ENCODE measurements at places on chromosomes 2 and 18.

DNA sequence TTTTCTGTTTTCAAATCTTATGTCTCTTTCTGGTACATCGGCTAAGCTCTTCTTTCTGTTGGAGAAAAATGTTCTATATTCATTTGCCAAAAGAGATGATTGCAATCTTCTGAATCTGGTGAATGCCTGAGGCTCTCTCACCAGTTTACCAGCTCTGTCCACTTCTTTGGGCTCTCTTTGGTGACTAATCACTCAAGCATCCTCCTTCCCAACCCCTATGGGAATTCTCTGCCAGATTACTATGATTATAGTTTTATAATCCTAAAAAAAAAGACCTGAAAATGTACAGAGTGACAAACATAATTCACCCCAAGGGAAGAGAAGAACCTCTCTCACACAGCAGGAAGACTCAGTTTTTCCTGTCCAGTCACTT, 187.3 kb downstream of the CAMKMT start:
- DNase-seq: no peak

DNA sequence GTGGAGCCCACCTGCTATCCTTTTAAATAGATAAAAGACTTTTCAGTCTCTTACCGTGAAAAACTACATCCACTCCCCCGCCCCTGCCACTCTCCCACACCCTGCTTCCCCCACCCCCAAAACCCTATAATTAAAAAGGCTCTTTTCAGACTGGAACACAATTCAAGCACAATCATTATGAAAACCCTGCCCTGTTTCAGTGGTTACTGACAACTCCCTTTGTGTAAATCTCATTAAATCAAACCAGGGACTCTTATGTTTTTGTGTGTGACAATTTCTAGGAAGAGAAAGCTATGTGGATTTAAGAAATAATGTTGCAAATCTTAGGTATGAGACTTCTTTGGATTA, 21.0 kb upstream of the ZNF532 start:
- peak; percentile 33 for DNase-seq

GRCh38 chr2:142848023-142848606, 29.3 kb upstream of the KYNU start:
- no peak for DNase-seq

GRCh38 chr2:101124643-101125366, 26.4 kb downstream of the TBC1D8 start:
- no peak for DNase-seq

DNA sequence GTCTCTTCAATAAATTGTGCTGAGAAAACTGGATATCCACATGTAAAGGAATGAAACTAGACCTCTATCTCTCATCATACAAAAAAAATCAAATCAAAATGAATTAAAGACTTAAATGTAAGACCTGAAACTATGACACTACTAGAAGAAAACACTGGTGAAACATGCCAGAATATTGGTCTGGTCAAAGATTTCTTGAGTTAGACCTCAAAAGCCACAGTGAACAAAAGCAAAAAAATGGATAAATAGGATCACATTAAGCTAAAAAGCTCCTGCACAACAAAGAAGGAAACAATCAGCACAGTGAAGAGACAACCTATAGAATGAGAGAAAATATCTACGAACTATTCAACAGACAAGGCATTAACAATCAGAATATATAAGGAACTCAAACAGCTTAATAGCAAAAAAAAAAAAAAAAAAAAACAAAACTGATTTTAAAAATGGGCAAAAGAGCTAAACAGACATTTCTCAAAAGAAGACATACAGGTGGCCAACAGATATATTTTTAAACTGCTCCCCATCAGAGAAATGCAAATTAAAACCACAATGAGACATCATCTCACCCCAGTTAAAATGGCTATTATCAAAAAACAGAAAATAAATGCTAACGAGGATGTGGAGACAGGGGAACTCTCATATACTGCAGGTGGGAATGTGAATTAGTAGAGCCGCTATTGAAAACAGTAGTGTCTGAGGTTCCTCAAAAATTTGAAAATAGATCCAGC, 66.3 kb downstream of the NCKAP1 start:
- no peak for DNase-seq

- DNase-seq: no peak
Measured at GRCh38 chr18:29928081-29928480, 1114.5 kb downstream of the DSC3 start.

DNA sequence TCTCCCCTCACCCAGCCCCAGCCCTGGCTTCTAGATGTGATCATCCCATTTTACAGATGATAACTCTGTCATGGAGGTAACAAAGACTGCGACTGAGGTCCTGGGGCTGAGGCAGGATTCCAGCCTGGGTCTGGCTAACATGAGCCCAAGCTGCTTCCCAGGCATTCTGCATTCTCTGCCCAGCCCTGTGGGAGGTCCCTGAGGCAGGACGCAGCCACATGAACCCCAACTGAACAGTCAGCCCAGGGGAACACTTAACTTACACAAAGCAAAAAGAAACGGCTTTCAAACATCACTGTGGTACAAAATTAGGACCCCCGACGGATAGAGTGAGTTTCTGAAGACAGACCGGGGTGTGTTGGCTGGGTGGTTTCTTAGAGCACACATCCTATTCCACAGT, 135.3 kb downstream of the ACKR3 start:
- DNase-seq: no peak

GRCh38 chr18:37634516-37634915, 68.9 kb upstream of the CELF4 start:
- no peak for DNase-seq

DNA sequence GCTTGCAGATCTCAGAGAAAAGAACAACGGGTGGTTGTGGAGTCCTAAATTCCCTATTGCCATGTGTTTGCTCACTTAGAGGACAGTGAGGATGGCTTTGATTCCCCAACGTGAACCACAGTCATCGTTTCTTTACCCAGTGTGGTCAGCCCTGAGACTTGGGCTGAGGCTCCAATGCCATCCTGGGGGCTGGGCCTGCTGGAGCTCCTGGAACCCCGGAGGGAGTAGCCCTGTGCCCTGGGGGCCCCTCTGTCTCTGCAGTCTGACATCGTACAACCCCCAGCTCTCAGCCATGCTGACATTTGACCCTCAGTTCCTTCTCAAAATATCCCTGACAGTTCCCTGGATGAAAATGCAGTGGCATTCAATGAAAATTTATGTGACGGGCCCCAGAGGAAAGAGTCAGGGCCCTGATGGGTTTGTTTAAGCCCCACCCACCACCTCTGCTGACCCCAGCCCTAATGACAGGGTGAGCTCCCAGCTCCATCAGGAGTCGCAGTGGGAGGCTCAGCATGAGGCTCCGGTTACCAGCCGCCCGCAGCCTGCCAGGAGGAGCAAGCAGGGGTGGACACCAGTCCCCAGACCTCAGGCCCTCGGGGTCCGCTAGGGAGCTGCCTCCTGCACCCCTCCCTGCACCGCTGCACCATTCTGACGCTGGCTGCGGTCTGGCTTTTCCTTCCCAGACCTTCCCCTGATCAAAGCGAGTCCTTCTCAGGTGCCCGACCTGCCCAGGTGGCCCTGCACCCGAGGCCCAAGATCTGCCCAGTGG, 120.9 kb downstream of the TWIST2 start:
- DNase-seq: no peak

DNA sequence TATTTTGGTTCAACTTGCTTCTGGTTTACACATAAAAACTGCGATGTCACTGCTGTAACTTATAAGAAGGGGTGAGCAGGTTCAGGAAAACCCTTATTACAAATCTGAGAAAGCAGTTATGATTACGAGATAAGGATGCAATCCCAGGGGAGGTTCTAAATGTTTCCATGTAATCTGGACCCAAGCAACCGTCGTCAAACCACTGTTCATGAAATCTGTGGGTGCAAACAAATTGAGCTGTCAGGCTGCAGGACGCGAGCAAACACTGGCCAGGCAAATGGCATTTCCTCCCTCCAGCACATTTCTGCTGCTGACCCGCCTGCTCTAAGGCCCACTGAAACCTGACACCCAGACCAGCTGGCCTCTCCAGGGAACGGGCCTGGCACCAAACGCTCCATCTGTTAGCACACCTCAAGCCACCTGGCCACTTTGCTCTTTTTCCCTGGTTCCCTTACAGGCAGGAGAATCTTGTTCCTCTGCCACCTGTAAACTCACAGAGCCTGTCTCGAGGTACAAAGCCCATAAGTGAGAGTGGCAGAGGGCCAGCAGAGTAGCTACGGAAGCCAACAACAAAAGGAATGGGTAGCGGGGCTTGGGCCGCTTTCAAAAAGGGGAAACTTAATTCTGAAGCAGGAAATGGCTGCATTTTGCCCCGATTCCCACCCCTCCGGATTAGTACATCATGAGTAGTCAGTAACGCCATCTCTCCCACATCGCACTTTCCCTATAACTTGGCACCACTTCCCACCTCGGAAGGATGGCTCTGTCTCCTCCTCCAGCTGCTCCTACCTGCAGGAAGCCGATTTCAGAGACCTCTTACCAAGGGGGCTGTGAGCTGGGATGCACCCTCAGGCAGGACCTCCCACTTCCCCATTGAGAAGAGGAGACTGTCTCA, 26.5 kb downstream of the CRACDL start:
- peak; percentile 97 for DNase-seq

- no peak for DNase-seq
Measured at GRCh38 chr18:59784694-59785093, 87.5 kb upstream of the CCBE1 start.

DNA sequence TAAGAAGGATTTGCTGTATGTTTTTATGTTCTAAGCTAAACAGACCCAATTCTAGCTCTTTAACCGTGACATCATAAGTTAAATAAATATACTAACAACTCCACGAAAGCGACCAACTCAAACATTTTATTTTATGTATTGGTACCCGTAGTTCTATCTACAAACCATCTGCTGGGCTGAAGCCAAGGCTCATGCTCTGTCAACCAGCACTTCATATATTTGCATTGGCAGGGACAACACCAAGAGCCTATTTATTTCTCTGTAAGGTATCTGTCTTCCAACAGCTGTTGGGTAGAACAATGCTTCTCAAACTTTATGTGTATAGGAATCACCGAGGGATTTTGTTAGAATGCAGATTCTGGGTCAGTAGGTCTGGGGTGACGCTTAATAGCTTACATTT, 64.5 kb downstream of the PID1 start:
- DNase-seq: peak; percentile 23

- no peak for DNase-seq
Measured at GRCh38 chr18:13545955-13546354, 180.4 kb downstream of the FAM210A start.

- DNase-seq: no peak
Measured at GRCh38 chr2:74507926-74508520, 528 bp upstream of the PCGF1 start.

- DNase-seq: no peak
Measured at GRCh38 chr18:48116873-48117630, 186.6 kb upstream of the SMAD2 start.

GRCh38 chr2:152420363-152420762, 85.4 kb downstream of the FMNL2 start:
- DNase-seq: no peak

GRCh38 chr2:204950695-204951346, 405.5 kb downstream of the PARD3B start:
- no peak for DNase-seq

GRCh38 chr18:51171223-51171622, 26.3 kb downstream of the MEX3C start:
- DNase-seq: no peak

- DNase-seq: no peak
Measured at GRCh38 chr2:160207804-160208654, 8.0 kb upstream of the ITGB6 start.

DNA sequence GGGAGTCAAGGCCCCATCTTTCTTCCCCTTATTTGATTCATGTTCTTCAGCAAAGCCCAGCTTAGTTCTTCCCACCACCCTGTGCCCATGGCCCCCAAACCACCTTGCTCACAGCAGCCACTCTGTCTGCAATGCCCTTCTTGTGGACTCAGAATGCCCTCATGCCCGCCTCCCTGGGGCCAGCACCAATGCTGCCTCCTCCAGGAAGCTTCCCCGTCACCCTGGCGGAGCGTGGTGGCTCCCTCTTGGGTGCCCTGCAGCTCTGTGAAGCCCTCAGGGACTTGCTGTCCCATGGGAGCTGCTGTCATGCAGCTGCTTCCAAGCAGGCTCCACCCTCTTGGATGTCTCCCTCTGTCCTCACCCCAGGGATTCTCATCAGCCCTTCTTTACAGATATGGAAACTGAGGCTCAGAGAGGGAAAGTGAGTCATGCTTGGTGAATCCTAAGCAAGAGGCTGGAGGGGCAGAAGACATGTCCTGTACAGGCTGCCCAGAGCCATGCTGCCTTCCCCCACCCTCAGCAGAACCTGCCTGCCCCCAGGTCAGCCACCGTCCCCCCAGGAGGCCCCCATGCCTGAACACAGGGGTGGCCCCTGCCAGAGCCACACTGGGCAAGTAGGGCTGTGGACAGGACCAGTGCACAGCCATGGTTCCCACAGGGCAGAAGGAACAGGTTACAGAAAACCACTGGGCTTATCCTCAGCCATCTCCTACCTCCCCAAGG, 11.8 kb upstream of the DUSP2 start:
- no peak for DNase-seq

DNA sequence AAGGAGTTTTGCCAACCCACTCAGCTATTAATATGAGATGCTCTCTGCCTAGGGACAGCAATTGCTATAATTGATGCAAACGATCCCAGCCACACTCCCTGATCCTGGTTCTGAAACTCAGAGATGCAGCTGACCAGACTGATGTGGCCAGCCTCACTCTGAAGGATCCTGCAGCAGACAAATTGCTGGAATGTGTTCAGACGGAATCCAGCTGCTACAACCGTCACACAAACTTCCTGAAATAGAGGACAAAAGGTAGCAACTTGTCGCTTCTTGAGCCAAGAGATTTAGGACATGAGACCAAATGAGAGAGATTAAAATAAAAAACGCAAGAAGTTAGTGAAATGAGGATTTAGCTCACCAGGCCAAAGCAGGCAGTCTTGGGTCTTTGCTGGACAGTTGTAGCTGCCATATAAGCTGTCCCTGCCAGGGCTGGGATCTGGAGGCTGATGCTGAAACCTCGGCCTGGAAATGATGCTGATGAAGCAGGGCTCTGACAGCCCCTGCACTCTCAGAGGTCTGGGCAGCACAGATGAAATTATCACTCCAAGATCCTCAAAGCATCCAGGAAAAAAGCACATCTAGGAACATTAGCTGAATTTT, 8.3 kb upstream of the YWHAQ start:
- no peak for DNase-seq

DNA sequence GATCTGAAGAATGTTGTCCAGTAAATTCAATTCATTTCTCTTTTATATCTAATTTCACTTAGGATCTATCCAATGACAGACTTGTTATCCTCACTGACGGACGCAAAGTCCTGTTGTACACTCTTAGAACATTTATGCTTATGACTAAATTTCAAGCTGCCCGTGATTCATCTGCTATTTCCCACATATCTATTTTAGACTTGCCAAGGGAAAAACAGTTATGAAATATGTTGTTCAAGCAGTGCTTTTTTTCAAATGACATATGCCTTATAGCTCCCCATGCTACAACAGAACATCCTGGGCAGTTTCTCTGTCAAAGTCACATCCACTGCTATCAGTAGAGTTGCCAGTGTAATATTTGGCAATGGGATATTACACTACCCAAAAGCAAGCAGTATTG, 94.2 kb upstream of the CBLN2 start:
- DNase-seq: no peak

DNA sequence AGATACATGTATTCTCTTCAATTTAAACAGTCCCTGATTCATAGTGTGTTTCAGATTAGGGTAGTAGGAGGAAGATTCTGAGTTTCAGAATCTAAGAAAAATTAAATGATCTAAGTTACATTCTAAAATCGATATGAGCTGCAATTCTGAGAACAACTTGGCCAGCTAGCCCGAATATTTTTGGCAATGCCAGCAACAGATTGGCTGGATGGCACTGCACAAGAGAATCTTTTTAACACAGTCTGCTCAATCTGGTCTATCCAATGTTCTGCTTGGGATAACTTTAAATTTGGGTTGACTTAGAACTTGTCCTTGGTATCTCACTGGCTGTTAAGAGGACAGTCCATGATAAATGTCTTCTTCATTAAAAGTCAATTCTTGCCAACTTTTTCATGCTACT, 853.9 kb downstream of the NRXN1 start:
- no peak for DNase-seq
